ENCODE measurements at places on chromosomes 7 and 10. TPM values are rescaled to one million over a fixed set of nuclear protein-coding genes. Genes with fewer than 3 reads are reported as not detected.

GPR26 gene
- polyA plus RNA-seq, result not detected

PLAC9 gene
- 117 TPM for polyA plus RNA-seq

FKBP6 gene
- polyA plus RNA-seq, result not detected

TAS2R4 gene
- polyA plus RNA-seq, result 0.13 TPM

MRC1 gene
- polyA plus RNA-seq, result not detected

IGFBP1 gene
- polyA plus RNA-seq, result 0.34 TPM

CADPS2 gene
- polyA plus RNA-seq, result 0.18 TPM

ACTL6B gene
- polyA plus RNA-seq, result not detected

ANKRD30A gene
- not detected for polyA plus RNA-seq

FFAR4 gene
- polyA plus RNA-seq, result not detected

AS3MT gene
- 1.2 TPM for polyA plus RNA-seq

ASB15 gene
- not detected for polyA plus RNA-seq

LSM5 gene
- 117 TPM for polyA plus RNA-seq

HGF gene
- 1.5 TPM for polyA plus RNA-seq

GUSB gene
- 39.7 TPM for polyA plus RNA-seq

AOC1 gene
- not detected for polyA plus RNA-seq

SEMA3A gene
- polyA plus RNA-seq, result 24.5 TPM

SLF2 gene
- 12.5 TPM for polyA plus RNA-seq

CLCN1 gene
- polyA plus RNA-seq, result not detected

ARHGAP22 gene
- polyA plus RNA-seq, result 42.4 TPM

WDR37 gene
- 11.5 TPM for polyA plus RNA-seq
